Smooth muscle cell of the pulmonary artery (primary cell): ENCODE measurements at places on chromosomes 16 and 17. TPM values are rescaled to one million over a fixed set of nuclear protein-coding genes. Genes with fewer than 3 reads are reported as not detected.

Gene OGFOD1
- total RNA-seq, result 97.6 and 100.0 TPM in 2 replicates

Gene TOX3
- total RNA-seq, result not detected in 2 replicates

Gene FBXW10B
- 0.20 and 1.6 TPM in 2 replicates for total RNA-seq

Gene GINS2
- 1.2 and 2.8 TPM in 2 replicates for total RNA-seq

Gene OTOP3
- total RNA-seq, result not detected in 2 replicates

Gene BICDL2
- 0.40 and 0.46 TPM in 2 replicates for total RNA-seq

Gene MYH1
- not detected in 2 replicates for total RNA-seq

Gene CLEC18C
- total RNA-seq, result 0.13 and 0.43 TPM in 2 replicates

Gene ZNF267
- total RNA-seq, result 6.8 and 7.2 TPM in 2 replicates

Gene EMC6
- 10.2 and 11.0 TPM in 2 replicates for total RNA-seq

Gene OR1F1
- 0.07 TPM in 1 of 2 replicates, not detected in the other for total RNA-seq

Gene HOXB2
- total RNA-seq, result 7.5 and 12.0 TPM in 2 replicates

Gene TBC1D3G
- total RNA-seq, result 0.07 TPM in 1 of 2 replicates, not detected in the other
